ENCODE measurements at places on chromosomes 2 and 18.

GRCh38 chr18:52536039-52536438 is 196.0 kb downstream of the DCC start:
- DNase-seq: no peak

DNA sequence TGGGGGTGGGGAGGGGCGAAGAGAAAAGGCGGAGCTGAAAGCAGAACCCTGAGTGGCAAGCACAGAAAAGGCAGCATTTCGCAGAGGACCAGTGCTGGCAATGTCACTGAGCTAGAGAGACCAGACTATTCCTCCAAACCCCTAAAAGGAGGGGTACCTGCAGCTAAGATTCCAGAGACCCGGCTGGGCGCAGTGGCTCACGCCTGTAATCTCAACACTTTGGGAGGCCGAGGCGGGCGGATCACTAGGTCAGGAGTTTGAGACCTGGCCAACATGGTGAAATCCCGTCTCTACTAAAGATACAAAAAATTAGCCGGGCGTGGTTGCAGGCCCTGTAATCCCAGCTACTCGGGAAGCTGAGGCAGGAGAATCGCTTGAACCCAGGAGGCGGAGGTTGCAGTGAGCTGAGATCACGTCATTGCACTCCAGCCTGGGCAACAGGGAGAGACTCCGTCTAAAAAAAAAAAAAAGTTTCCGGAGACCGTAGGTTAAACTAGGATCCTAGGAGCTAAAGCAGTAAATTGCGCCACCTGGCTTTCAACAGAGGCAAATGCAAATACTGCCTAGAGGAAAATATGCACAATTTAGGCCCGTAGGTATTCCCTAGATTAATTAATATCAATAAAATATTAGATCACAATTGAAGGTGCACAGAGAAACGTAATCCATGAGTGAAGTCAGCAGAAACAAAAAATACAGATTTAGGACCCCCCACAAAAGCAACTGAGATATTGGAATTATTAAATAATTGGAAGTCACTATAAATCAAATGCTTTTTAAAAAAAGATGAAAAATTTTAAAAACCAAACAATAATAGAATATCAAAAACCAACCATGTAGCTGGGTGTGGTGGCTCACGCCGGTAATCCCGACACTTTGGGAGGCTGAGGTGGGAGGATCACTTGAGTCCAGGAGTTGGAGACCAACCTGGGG is 4.9 kb downstream of the UCN start:
- peak; percentile 69 for DNase-seq

DNA sequence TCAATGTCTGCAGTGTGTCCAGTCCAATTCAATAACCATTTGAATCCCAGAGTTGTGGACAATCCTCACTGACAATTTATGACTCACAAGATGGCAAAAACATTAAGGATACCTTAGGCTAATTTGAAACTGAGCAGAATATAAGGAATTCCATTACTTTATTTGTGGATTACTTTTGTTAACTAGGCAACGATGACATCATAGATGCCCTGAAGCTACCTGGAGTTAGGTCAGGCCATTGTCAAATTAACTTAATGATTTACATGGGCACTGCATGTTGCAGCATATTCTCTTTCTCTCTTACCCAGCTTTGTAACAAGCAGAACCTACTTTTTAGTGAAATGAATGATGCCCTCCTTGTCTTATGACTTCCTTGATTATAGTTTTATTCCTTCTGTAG is 100.0 kb upstream of the CDCA7 start:
- DNase-seq: no peak

DNA sequence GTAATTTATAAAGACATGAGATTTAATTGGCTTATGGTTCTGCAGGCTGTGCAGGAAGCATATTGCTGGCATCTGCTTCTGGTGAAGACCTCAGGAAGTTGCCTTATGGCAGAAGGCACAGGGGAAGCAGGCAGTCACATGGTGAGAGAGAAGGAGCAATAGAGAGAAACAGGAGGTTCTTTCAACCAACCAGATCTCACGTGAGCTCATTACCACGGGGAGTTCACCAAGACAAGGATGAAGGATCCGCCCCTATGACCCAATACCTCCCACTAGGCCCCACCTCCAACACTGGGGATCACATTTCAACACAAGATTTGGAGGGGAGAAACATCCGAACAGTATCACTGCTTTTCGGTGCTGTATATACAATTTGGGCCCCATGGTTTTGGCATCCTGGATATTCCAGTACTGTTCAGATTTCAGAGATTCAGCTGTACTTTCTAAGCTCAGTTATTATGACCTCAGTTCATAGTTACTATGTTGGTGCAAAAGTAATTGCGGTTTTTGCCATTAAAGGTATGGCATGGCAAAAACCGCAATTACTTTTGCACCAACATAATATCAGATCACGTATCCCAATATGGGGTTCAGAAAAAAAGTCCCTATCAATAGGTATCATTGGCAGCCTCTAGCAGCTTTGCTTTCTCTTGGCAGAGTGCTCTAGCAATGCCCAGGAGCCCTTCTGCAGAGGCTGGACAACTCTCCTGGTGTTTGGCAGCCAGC is 189.6 kb upstream of the SIX3 start:
- peak; percentile 75 for DNase-seq

- no peak for DNase-seq
Measured at GRCh38 chr2:63486861-63487290, 101.4 kb downstream of the WDPCP start.

- no peak for DNase-seq
Measured at GRCh38 chr2:127063701-127064590, 43.0 kb downstream of the BIN1 start.

DNA sequence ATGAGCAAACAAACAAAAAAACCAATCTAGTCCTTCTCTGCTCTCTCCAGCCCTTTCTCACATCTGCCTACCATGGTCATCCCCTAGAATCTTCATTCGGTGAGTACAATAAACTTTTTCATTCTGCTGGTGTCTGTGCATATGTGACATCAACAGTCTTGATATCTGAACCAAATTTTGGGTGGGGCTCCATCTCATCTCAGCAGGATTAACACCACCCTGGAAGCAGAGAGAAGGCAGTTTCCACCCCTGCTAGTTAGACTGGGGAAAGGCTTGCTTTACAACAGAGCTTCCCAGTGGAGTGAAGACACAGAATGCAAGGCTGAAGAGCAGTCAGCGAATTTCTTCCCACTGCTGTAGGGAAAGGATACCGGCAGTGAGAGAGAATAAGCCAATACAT is 116.9 kb downstream of the TMEM131 start:
- DNase-seq: no peak

GRCh38 chr2:11094021-11094810 is 61.1 kb upstream of the SLC66A3 start:
- DNase-seq: no peak
